ENCODE measurements at places on chromosomes 11 and 22.

DNA sequence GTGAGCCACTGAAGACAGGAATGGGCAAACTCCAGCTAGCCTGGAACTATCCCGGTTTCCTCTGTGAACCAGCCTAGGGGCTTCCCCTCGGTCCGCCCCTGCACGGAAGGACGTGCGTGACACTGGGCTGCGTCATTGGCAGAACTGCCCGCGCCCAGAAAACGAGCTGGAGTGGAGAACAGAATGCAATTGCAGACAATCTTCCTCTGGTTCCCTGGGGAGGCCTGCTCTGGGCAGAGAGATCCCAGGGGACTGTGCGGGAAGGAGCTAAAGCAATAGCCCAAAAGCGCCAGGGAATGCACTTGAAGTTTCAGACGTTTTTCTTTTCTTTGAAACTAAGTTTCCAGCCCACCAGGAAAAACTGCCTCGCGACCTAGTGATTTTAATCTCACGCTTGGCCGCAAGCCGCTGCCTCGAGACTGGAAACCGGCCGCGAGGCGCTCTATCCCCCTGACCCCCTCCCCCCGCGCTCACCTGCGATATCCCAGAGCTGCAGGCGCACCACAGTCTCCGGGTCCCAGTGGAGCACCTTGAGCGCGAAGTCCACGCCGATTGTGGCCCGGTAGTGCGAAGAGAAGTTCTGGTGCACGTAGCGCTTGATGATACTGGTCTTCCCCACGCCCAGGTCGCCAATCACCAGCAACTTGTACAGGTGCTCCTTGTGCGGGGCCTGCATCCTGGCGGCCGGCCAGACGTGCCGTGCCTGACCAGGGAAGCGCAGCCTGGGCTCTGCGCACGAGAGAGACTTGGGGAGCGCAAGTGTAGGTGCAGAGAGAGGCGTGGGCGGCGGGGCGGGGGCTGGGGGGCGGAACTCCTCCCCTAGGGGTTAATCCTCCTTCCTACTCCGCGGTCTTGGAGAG lies at the start of gene RAB38:
TSS of gene RAB38 (minus strand) at position 735 of the 860 bp plus-strand sequence. CDS start at position 676, 59 bp downstream.
- DNase-seq: no peak

GRCh38 chr11:41003339-41004282 lies 455.8 kb downstream of the LRRC4C start:
- no peak for DNase-seq

DNA sequence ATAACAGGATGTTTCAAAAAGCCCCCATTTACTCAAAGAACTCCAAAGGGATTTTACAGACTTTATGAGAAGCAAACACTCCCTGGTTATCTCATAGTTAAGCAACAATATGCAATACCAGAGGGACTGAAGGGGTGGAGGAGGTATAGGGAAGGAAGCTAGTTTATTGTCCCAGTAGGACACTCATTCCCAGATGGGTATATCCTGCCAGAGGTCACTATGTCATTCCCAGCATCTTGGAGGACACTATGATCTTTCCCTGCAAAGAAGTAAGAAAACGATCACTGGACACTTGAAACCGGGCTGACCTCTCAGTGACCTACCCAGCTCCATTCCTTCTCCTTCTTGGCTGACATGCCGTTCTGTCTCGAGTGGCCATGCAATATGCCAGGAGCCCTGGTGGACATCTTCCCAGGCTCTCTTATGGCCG lies 114.5 kb downstream of the NAT10 start:
- DNase-seq: no peak

- no peak for DNase-seq
Observed at GRCh38 chr11:8387141-8387540, 123.5 kb upstream of the LMO1 start.

DNA sequence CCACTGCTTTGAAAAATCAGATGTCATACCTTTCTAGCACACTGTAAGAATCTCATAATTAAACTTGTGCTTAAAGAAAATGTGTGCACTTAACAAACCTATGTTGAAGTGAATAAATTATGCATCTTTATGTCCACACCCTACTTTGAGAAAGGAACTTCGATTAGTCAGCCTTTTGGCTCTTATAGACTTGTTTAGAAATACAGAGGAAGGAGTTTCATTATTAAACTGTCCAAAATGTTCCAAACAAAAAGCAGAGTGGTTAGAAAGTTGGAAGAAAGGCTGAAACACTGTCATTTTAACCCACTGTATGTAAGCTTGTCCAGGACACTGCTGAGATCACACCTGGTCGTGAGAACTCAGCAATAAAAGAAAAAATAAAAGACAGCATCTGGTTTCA lies 863.2 kb upstream of the CHORDC1 start:
- no peak for DNase-seq

GRCh38 chr11:1238767-1239595 lies 16.1 kb downstream of the MUC5B start:
- DNase-seq: no peak

GRCh38 chr11:29657709-29658108 lies 359.1 kb downstream of the KCNA4 start:
- no peak for DNase-seq

DNA sequence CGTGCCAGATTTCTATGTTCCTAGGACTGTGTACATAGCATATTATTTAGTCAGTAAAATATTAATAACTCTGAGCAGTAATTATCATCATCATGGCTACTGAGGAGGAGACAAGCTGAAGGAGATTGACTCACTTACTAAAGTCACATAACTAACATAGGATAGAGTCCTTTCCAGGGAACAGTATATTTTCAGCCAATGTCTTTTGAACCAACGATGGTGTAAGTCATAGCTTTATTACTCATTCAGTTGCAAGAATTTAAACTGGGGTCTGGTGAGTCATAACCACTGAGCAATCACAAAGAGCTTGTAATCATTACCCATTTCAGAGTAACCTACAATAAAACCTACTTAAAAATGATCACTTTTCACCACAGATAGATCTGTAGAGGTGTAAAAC lies 1564.8 kb upstream of the TENM4 start:
- DNase-seq: no peak

DNA sequence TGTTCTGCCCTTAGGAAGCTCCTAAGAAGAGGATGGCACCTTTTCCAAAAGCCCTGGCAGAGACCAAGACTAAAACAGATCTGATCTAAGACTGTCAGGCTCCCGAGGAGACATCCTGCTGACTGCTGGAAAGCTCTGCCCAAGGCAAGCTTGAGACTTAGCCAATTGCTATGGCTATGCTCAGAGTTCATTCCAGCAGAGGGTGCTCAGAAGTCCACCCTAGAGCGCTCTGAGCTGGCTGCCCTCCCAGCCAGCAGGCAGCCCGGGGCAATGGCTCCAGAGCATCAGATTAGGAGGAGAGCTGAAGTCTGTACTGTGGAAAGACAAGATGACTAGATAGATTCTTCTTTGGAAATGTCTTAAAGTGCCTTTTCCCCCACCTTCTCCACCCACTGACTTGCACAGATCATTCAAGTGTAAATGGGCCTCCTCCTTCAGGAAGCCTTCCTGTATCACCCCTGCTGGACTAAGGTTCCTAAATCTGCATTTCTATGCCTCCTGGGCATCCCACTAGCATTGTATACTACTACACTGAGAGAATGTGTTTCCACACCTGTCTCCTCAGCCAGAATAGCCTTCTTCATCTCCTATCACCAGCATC lies 23.4 kb downstream of the LRRC55 start:
- DNase-seq: no peak

DNA sequence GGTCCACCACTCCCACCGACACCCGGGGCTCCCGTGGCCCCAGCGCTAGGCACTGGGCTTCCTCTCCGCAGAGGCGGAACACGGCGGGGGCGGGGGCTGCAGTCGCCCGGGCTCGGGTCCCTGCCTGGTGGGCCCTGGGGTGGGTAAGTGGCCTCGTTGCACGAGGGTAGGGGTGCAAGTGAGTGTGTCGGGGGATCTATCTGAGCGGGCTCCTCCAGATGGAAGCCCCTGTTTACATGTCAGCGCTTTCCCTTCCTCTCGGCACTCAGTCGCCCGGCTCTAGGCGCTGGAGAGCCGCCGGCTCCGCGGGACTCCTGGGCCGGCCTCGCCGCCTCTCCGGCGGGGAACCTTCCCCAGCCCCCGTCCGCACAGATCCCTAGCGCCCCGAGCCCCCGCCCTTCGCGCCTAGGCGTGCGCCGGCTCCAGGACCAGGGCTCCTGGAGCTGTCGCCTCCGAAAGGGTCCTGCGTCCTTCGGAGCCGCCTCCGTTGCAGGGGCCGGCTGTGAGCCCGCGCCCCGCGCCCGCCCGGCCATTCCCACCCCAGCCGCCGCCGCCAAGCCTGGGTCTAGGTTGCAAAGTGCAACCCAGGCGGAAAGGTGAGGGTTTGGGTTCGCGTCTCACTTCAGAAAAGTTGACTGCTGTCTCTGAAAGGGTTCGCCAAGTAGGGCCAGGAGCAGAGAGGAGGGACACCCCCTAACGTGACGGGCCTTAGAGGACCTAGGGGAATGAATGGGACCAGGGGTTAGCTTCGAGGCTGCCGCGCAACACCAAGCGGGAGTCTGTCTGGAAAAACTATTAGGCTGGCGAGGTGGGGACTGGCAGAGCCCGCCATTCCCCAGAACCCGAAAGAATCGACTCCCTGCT lies 978 bp downstream of the FLI1 start:
- no peak for DNase-seq

DNA sequence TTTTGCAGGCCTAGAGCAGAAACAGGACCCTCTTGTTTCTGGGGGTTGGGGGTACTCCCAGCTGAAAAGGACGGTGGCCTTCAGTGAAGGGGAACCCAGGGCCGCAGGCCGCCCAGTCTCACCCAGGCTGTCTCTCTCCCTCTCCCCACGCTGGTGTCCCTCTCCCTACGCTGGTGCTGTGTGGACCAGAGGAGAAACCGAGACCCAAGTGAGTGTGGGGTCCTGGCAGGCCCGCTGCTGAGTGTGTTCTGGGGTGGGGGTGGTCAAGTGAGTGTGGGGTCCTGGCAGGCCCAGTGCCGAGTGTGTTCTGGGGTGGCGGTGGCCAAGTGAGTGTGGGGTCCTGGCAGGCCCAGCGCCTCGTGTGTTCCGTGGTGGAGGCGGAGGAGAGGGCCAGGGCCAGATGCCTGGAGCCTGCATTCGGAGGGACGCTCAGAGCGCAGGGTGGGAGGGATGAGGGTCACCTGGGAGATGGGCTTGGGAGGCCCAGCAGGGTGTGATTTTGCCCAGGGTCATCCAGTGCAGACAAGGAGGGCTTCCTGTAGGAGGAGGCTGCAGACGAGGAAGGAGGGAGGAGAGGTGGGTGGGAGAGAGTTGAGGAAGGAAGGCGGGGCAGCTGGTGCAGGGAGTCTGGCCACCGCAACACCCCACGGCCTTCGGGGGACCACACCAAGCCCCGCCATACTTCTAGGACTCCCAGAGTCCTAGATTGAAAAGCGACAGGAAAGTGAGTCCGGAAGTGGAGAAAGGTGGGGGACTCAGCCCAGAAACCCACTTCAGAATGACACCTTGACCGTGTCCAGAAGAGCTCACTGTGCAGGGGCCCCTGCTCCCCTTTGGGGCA lies 10.3 kb downstream of the TNNT3 start:
- no peak for DNase-seq

- DNase-seq: no peak
Observed at GRCh38 chr22:28799606-28800307, 612 bp downstream of the XBP1 start.

GRCh38 chr11:68012044-68012842 lies 2.1 kb downstream of the ALDH3B1 start:
- no peak for DNase-seq

GRCh38 chr22:42877597-42878340 lies 20.7 kb upstream of the ARFGAP3 start:
- DNase-seq: no peak

DNA sequence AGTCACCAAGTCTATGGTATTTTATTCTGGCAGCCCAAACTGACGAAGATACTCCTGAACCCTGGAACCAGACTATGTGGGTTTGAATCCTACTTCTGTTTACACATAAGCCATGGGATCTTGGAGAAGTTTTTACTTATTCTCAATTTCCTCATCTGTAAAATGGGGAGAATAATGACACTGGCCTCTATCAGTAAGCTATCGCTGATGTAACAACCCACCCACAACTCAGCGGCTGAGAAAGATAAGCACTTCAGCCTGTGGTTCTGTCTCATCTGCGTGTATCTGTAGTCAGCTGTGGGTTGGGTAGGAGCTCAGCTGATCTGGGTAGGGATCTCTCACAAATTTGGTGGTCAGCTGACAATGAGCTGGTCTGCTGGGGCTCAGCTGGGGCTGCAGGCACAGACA lies 68.0 kb upstream of the ALX4 start:
- no peak for DNase-seq

GRCh38 chr11:94472916-94473799 lies 20.5 kb downstream of the MRE11 start:
- no peak for DNase-seq

- no peak for DNase-seq
Observed at GRCh38 chr22:45932071-45932470, 44.9 kb downstream of the WNT7B start.

DNA sequence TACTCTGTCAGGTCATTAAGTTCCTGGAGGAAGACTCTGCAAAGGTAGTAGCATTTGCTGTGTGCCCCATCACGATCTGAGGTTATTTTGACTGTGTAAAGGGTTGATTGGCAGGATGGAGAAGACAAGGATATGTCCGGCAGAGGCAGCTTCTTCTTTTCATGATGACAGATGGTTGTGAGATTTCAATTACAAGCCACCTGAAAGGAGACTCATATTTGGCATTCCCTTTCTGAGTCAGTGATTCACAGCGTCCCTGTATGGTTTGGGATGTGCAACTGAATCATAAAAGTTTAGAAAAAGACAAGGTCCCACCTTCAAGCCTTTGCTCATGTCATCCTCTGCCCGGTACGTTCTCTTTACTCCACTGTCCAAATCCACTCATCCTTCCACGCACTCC lies 113.4 kb downstream of the MTNR1B start:
- no peak for DNase-seq

DNA sequence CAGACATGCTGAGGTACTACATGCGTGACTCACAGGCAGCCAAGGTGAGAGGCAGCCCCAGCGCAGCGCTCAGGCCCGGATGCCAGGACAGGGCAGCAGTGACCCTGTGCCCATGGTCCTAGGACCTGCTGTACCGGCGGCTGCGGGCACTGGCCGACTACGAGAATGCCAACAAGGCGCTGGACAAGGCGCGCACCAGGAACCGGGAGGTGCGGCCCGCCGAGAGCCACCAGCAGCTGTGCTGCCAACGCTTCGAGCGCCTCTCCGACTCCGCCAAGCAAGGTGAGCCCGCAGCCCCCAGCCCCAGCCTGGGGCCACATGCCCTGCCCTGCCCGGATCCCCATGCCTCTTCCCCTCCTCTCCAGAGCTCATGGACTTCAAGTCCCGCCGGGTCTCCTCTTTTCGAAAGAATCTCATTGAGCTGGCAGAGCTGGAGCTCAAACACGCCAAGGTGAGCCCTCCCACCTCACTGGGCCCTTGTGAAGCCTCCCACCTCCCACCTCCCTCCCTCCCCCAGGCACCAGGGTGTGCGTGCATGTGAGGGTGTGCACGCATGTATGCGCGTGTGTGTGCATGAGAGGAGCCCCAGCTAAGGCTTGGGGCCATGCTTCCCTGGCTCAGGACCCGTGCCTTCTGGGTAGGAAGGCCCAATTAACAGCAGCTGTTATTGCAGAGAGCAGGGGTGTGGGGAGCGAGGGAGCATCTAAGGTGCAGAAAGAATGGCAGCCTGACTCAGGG lies 5.3 kb downstream of the CFL1 start:
- no peak for DNase-seq
